ENCODE measurements at places on chromosomes 12 and 14.
A peak's percentile ranks its signal among the peaks of the same experiment; 100 is the strongest.

GRCh38 chr12:130713581-130713991 lies 2.5 kb downstream of the RIMBP2 start:
- no peak for DNase-seq

GRCh38 chr12:13242936-13243335 lies 46.4 kb downstream of the EMP1 start:
- DNase-seq = no peak

DNA sequence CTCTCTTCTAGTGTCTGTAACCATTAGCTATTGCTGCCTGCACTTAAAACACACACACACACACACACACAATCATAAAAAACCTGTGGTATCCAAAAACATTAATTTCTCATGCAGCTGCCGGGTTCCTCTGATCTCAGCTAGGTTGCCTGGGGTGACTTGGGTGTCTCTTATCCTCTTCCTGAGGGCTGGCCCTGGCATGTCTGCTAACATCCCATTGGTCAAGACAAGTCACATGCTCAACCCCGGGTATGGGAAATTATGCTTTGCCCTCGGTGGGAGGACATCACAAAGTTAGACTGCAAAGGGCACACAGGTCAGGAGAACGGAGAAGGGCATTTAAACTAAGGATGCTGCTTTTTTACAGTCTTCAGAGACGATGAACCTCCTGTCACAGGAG lies 55.7 kb downstream of the TRPV4 start:
- peak; percentile 59 for DNase-seq

DNA sequence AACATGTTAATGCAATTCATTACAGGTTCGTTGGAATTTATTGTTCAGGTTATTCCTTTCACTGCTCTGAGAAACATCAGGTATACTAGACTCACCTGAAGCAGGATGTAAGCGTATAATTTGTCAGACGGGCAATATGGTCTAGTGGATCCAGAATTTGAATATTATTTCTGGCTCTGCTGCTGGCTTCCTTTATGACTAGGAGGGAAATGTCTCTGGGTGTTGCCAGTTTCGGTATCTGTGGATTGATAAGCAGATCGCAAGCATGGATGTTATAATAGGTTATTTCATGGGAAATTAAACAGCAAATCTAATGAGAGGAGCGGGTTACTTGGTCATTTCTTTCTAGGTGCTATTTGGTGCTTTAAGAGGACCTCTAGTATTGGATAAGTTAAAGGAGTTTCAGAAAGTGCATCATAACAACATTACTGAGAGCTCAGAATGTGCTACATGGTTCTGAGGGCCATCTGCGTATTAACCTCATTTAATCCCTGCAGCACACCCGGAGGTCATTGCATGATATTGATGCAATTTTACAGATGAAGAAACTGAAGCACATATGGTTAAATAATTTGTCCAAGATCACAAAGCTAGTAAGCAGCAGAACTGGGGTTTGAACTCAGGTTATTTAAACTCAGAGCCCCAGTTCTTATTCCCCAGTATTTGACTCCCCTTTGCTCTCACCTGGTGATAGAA lies 47.3 kb upstream of the BCAT1 start:
- DNase-seq = no peak

DNA sequence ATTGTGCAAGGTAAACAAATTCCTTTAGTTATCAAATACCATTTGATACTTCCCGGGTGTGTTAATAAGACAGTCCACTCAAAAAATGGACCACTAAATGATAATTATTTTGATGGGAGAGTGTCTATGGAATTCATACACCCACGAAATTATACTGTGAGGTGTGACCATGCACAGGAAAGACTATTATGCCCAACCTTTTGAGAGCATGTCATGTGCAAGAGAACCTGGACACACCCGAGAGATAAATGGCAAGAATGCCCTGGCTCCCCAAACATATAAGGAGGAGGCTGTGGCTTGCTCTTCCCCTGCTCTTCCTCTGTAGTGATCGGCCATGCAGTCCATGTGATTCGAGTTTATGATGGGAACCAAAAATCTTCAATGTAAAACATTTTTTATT lies 119.5 kb upstream of the BCL2L14 start:
- DNase-seq = no peak

DNA sequence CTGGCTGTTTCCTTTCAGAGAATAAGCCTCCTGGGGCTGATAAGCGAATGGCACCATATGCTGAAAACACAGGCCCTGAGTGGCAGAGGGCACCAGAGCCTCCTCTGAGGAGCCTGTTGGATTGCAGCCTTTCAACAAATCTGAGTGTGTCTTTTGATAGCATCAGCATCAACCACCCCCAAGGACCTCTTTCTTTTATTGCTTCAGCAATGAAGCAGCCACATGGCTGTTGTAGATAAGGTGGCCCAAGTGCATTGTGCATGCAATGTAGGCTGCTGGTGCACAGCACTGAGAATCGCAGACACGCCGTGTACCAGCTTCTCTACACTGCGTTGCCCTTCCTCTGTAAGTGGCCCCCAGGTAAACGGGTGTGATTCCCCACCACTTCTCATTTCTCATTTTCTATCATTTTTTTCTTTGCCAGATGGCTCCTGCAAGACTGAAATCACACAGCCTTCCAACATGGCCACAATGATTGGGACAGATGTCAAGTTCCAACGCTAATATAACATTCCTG lies 191.7 kb downstream of the DAD1 start:
- no peak for DNase-seq

- DNase-seq = no peak
Observed at GRCh38 chr12:109752117-109753053, 38.8 kb downstream of the FAM222A start.

- DNase-seq = no peak
Observed at GRCh38 chr14:24053548-24054323, 1.9 kb downstream of the CARMIL3 start.

- DNase-seq = peak; percentile 0
Observed at GRCh38 chr14:28831126-28831525, 64.5 kb downstream of the FOXG1 start.

DNA sequence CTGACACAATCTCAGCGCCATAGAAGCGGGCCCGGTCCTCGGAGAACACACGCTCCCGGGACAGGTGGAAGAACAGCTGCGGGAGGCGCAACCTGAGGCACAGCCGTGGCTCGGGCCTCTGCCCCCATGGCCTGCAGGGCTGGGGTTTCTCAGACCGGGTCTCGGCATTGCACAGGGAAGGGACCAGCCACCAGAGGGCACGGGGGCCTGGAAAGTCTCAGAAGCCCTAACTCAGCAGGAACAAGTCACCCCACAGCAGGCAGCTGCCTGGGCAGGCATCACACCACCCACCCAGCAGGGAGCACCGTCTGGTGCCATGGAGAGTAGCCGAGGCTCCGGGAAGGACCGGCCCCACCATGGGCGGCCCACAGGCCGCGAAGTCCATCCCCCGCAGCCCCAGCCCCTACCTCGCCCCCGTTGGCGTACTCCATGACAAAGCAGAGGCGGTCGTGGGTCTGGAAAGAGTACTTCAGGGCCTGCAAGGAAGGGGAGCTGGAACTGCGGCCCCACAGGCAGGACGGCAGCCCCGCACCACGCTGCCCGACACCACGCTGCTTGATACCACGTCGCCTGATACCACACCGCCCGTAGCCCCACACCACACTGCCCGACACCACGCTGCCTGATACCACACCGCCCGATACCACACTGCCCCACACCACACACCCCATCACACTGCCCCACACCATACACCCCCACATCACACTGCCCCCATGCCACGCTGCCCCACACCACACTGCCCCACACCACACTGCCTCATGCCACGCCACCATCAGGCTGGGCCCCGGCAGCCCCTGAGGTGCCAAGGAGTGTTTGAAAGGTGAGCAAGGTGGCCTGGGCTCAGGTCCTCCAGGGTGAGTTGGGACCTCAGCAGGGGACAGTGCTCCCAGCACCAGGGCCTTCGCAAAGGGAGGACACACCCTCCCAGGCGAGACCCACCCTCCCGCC lies 20.8 kb downstream of the SIVA1 start:
- no peak for DNase-seq

DNA sequence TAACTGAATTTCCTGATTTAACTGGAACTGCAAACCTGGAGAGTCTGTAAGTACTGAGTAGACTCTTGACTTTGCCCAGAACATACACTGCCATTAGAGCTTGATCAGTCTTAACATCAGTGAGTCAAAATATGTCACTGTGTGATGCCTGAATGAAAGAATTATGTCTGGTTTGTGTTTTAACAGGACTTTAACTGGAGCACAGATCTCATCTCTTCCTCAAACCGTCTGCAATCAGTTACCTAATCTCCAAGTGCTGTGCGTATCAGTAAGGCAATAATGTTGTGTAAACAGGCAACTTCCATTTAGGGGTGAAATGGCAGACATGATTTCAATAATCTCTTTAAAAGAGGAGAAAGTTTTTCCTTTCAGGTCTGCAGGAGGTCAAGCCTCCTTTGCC lies 97.0 kb downstream of the ZFC3H1 start:
- no peak for DNase-seq

- DNase-seq = no peak
Observed at GRCh38 chr14:71783786-71784185, 148.4 kb upstream of the RGS6 start.

DNA sequence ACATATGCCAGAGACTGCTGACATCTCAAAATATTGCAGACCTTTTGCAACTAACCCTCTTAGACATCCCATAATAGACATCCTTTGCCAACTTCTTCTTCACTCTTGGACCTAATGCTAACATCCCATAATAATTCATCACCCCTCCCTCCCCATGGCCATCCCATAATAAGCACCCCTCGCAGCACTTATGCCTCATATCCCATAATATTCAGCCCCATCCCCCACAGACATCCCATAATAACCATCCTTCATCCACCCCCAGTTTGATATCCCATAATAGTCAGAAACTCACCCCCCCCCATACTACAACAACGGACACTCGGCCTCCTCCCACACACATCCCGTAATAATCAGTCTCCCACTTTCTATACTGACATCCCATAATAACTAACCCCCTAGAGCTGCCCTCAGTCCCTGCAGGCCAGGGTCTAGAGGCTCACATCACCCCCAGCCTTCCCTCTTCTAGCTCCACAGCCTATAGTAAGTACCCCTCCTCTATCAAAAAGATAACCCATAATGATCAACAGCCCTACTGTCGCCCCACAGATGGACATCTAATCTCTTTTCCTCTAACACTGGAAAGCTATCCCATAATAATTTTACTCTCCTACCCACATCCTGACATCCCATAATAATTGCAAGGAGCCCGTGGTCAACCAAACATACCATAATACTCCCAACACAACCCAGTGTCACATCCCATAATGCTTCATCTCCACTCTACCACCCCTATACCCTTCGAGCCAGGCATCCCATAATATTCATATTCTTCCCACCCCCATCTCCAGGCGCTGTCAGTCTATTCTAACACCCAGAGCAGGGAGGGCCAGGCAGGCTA lies 792 bp upstream of the CHD4 start:
- DNase-seq = no peak

GRCh38 chr14:103332143-103332919 lies 1.7 kb upstream of the EIF5 start:
- DNase-seq = no peak

- no peak for DNase-seq
Observed at GRCh38 chr12:93335603-93336162, 42.0 kb upstream of the NUDT4 start.

DNA sequence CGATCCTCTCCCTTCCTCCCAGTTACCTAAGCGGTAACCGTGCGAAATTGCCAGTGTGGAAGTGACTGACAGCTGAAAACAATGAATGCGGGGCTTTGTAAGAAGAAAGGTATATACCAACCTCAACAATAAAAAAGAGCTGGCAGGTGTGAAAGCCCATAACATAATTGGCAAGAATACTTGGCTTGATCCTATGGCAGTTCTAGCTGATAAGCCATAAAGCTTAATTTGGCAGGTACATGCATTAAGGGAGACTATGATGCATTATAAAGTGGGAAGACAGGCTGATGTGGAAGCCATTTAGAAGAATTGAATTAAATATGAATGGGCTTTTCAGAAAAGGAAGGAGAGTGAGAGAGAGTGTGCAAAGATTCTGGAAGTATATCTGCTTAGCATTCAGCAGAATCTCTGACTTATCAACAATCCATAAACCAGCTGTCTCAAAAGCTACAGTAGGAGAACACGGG lies 71.3 kb downstream of the CRACR2A start:
- no peak for DNase-seq

DNA sequence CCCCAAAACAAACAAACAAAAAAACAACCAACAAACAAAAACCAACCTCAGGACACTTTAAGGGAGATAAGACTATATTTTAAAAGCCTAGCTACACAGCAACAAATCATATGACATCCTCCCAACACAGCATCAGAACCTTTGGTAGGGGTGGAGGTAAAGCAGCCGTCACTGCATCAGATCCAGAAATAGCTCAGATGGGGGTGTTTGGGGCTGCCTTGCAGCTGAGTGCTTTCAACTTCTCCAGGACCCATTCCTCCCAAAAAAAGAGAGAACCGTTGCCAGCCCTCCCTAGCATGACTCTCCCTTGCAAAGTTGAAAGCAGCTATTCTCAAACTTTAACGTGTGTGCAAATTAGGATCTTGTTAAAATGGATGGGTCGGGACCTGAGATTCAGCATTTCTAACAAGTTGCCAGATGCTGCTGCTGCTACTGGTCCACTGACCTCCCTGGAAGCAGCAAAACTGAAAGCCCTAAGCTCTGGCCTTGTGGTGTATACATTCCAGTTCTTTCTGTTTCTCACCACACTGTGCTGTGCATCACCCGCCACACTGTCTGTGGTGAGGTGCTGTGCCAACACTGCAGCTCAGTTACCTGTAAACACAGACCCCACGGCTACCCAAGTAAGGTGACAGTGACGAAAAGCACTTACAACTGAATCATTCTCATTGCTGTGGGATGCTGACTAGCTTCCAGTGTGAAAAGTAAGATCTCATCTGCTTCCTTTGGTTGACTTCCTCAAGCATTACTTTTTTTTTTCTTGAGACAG lies 54.0 kb downstream of the SLC38A1 start:
- DNase-seq = peak; percentile 33

DNA sequence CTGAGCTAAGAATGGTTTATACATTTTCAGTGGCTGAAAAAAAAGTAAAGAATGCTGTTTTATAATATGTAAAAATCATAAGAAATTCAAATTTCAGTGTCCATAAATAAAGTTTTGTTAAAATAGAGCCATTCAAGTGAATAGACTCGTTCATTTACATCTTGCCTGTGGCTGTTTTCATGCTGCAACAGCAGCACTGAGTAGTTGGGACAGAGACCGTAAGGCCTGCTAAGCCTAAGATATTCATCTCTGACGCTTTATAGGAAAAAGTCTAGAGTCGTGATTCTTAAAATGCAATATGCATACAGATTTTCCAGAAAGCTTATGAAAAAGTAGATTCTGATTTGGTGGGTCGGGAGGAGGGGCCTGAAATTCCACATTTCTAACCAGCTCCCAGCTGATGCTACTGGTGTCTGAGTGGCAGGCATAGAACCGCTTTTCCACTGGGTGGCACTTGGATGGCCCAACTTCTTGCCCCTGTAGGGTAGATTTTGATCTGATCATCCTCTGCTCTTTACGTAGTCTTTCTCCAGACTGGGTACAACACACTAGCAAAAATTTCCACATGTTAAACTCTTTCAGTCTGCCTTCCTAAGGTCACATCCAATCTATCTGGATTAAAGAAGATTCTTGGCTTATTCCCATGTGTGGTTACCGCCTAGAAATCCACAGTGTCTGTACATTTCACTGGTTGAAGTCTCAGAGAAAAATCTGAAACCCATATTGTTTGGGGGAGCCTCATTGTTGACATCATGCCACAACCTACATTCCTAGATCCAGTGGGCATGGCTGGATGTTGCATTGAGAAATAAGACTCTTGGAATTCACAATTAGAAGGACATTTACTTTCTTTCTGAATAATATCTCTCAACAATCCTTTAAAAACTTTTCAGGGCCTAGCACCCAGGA lies 151.2 kb downstream of the C12orf75 start:
- DNase-seq = peak; percentile 40

- DNase-seq = no peak
Observed at GRCh38 chr14:71534506-71534905, 397.7 kb upstream of the RGS6 start.

GRCh38 chr12:53616950-53617349 lies 9.2 kb downstream of the ATF7 start:
- no peak for DNase-seq
